ENCODE measurements at places on chromosomes 12 and 14.
A peak's percentile ranks its signal among the peaks of the same experiment; 100 is the strongest.

- DNase-seq: no peak
These were observed 79.2 kb downstream of the PTCSC3 start for GRCh38 chr14:36097356-36097755.

DNA sequence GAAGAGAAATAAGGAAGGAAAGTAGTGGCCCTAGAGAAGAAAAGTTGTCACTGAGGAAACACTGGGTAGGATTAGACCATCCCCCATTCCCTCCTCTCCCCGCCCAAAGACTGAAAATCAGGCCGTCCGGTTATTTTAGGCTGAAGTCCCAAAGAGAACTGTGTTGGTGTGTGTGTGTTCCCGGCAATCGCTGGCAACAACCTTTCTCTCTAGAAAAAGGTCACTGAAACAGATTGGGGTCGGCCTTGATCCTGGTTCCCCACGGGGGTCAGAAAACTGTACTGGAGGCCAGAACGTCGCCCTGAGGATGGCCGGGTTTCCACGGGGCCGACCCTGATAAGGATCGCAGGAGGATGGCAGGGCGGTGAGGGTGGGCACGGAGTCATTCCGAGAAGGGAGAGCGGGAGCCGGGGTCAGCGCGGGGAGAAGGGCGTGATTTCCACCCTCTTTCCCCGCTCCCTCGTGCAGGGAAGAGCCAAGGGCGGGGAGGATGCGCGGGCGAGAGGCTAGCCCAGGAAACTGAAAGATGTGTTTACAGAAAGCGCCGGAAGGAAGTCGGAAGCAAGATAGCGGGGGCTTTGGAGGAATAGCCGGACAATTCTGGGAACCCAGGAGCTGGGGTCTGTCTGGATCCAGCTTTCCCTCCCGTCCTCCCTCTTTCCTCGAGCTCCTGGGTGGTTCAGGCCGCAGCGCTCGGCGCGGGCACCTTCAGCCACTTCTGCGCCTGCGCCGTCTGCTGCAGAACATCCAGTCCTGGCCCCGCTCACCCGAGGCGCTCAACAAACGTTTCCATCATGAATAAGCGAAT, 25.3 kb upstream of the SPTLC2 start:
- DNase-seq: no peak

GRCh38 chr12:41053046-41053445, 135.1 kb upstream of the PDZRN4 start:
- no peak for DNase-seq

- DNase-seq: peak; percentile 72
These were observed 31.3 kb upstream of the BCAT1 start for GRCh38 chr12:24979976-24980730.

DNA sequence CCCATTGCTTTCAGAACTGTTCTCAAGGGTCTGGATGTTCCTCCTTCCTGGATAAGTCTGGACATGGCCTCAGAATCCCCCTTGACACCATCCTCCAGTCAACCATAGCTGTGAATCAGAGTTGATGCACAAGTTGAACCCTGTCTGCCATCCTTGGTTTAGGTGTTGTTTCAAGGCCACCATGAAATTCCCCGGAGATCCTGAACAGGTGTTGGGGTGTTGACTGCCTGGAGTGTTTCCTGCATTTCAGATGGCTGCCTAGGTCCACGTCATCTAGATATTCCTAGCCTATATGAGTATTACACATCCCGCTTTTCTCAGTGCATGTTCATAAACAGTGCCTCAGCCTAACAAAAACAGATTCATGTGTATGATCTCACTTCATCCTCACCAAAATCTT, 86.7 kb upstream of the PWP1 start:
- no peak for DNase-seq

- peak; percentile 58 for DNase-seq
These were observed 50.1 kb upstream of the STK38L start for GRCh38 chr12:27193854-27194544.

DNA sequence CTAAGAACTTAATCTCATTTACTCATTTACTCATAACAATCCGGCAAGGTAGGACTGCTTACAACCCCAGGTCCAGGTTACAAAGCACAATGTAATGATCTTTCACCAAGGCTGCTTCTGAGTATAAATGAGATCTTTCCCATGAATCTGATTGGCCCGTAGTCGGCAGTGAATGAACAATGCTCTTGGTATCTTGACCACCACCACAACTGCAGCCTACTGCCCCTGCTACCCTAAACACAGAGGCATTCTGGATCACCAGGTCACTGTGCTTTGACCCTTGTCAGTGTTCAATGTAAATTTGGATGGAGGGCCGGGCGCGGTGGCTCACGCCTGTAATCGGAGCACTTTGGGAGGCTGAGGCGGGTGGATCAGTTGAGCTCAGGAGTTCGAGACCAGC, 15.9 kb downstream of the FAM181A start:
- DNase-seq: no peak

GRCh38 chr12:121532503-121533393, 48.1 kb downstream of the KDM2B start:
- no peak for DNase-seq

- no peak for DNase-seq
These were observed 51.1 kb upstream of the KRAS start for GRCh38 chr12:25301798-25302197.

DNA sequence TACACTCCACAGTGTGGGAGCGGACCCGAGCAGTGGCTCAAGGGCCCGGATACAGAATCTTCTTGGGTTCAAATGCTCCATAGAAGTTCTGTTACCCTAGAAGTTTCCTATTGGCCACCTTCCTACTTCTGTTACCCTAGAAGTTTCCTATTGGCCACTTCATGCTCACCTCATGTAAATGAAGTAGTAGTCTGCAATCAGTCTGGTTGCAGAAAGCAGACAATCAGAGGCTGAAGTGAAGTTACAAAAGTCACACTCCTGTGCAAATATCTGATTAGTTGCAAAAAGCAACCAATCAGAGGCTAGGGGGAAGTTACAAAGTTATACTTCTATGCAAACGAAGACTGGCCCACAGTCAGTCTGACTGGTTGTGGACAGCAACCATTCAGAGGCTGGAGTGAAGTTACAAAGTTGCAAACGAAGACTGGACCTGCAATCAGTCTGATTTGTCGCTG, 77.8 kb upstream of the CPNE8 start:
- DNase-seq: no peak

DNA sequence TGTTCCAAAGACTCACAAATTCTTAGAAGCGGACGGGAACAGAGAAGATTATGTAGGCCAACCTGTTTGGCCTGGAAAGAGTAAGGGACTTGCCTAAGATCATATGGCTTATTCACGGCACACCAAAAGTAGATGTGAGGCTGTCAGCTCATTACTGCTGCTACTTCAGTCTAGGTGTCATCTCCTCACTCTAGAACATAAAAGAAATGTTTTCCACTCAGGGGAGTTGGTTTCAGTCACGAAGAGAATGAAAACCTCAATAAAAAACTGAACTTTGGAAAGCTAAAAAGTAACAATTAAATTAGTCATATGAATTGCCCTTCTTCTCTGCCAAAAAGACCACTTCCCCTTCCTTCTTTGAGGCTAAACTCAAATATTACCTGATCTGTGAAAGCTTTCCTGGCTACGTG, 658 bp upstream of the CEP128 start:
- DNase-seq: no peak

- no peak for DNase-seq
These were observed 103.7 kb downstream of the VCPKMT start for GRCh38 chr14:50012644-50013043.

DNA sequence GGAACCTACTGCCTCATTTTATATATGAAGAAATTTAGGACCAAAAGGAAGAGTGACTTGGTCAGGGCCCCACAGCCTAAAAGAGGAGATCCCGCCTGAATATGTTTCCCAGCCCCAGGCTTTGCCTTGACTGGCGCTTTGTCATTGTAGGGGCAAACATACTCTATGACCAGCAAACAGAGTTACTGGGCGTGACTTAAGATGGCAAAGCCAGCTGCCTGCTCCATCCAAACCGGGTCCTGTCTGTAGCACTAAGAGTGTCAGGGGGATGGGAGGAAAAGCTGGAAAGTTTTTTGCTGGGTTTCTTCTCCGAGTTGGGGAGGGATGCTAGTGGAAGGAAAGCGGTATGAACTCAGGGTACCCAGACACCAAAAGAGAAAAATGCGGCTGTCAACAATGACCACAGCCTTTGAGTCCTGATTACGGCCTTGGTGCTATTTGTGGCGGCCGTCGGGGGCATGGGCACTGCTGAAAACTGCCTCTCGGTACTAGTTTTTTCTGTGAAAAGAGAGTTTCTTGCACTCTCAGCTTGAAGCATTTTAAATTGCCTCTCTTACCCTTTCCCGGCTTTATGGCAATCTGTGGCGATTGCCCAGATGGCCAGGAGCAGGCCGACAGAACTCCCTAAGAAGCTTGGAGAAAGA, 82.7 kb downstream of the PRIMA1 start:
- no peak for DNase-seq

- no peak for DNase-seq
These were observed 7.1 kb downstream of the TAPBPL start for GRCh38 chr12:6459004-6459337.

DNA sequence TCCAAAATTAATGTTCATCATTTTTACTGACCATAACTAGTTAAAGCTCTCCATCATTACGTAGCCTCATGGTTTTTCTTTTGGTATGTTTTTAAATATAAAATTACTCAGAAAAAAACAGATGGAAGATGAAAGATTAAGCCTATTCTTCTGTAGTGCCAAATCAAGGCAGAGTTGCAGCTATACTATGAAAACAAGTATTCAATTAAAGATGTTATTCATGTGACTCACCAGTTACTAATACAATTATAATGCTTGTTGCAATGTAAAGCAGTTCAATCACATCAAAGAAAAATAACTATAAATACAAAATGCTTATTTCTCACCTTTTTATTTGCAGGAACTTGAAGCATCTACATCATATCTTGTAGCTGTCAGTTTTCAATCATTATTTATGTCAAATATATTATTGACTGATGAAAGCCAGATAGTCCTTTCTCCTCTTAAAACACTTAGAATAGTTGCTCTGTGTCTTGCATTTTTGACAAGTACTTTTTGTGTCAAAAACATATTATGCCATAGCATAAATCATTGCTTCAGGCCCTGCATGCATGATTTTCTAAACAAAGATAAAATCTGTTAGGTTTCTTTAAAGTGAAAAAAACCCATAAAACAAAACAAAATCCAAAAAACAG, 36.0 kb upstream of the TRHDE start:
- no peak for DNase-seq

DNA sequence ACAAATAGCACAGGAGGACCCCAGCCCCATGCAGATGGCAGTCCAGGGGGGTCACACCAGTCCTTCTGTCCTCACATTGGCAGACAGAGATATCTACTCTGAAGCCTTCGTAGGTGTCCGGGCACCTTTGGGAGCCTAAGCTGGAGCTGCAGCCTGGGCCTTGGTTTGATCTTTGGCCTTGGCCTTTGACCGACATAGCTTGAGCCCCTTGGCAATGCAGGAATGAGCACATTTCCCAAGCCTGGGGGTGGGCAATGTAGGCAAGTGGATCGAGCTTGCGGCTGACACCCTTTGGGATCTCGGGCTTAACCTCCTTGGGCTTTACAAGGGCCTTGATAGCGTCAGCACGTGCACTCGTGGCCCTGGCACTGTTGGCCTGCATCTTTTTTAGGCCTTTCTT, 6.4 kb downstream of the COQ5 start:
- no peak for DNase-seq

GRCh38 chr12:51322452-51322851, 1.5 kb downstream of the BIN2 start:
- no peak for DNase-seq

GRCh38 chr14:50920482-50921230, 23.6 kb downstream of the PYGL start:
- DNase-seq: peak; percentile 96

- no peak for DNase-seq
These were observed 9.9 kb downstream of the HELB start for GRCh38 chr12:66312189-66312588.

GRCh38 chr12:89999699-90000505, 291.3 kb upstream of the ATP2B1 start:
- DNase-seq: no peak

DNA sequence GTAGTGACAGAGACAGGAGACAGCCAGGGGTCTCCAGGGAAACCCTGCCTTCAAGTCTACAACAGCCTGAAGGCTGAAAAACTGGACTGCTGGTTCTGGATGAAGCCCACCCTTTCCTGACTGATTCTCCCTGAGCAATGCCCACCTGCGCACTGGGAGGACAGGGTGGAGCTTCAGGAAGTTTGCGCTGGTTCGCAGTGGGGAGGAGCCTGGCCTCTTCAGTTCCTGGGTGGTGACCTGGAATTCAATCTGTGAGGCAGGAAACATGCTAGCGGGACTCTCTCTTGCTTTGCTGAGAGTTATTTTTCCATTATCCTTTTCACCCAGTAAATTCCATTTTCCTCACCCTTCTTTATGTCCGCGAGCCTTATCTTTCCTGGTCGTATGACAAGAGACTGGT, 600.8 kb downstream of the TRHDE start:
- DNase-seq: peak; percentile 4

GRCh38 chr12:9794484-9795093, 32.7 kb upstream of the KLRF1 start:
- no peak for DNase-seq
